Naive B cell (primary cell): ENCODE measurements at places on chromosomes 5 and 9.

DNA sequence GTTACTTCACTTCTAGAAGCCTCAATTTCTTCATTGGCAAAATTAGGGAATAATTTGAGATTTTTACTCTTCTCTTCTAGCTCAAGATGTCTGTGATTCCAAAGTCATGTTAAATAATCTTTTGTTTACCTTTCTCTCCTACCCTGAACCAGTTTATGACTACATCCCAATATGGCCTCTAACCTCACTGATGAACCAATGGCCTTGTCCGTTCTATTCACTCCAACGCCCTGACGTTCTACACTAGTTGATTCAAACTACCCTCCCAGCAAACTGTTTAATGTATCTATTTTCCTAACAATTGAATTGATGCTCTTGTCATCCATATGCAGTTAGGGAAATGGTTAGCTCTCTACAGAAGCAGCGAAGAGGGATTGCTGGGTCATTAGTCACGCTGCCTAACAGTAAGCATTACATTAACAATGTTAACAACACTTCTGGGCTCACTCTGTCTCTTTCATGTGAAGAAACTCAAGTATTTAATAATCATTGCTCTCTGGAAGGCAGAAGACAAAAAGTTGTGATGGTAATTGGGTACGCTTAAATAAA, 38.0 kb downstream of the RAPGEF1 start:
- DNase-seq = no peak

DNA sequence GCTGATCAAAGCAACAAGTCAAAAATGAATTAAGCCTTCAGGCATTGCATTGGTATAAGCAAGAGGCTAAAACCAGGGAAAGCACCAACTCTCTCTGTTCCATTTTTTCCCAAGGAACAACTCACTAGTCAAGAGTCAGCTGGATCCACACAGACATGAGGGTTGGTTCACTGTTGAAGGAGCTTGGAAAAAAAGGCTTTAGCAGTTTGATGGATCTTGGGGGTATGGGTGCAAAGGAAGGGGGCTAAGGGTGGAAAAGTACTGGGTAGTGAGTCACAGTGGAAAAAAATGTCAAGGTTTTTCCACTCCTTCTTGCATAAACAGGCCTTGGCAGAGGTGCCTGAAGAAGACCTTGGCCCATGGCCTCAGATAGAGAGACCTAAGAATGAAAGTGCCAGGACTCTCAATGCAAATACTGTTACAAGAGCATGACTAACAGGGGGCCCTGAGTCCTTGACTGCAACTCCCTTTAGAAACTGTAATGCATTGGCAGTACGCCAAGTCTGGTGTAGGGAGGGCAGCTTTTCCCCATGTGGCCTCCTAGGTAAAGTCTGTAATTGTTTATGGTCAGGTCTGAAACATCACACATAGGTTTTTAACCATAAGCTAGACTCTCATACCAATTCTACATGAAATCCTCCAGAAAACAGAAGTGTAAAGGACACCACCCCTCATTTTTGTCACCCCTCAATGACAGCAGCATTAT, 23.7 kb downstream of the ACTL7A start:
- DNase-seq = no peak

DNA sequence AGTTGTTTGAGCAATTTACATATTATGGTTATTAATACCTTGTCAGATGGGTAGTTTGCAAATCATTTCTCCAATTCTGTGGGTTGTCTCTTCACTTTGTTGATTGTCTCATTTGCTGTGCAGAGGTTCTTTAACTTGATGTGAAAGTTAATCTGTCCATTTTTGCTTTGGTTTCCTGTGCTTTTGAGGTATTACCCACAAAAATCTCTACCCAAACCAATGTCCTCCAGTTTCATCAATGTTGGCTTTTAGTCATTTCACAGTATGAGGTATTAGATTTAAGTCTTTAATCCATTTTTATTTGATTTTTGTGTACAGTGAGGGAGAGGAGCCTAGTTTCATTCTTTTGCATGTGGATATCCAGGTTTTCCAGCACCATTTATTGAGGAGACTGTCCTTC, 82.4 kb downstream of the MRPS30 start:
- no peak for DNase-seq

GRCh38 chr5:60382716-60383115, 317.2 kb downstream of the DEPDC1B start:
- no peak for DNase-seq
